C1 segment of cervical spinal cord (tissue), 14 donors: ENCODE measurements at places on chromosomes 1 and 21.
A peak's percentile ranks its signal among the peaks of the same experiment; 100 is the strongest.

- no peak for DNase-seq
Observed at GRCh38 chr1:33292726-33293340, 28.1 kb downstream of the A3GALT2 start.

DNA sequence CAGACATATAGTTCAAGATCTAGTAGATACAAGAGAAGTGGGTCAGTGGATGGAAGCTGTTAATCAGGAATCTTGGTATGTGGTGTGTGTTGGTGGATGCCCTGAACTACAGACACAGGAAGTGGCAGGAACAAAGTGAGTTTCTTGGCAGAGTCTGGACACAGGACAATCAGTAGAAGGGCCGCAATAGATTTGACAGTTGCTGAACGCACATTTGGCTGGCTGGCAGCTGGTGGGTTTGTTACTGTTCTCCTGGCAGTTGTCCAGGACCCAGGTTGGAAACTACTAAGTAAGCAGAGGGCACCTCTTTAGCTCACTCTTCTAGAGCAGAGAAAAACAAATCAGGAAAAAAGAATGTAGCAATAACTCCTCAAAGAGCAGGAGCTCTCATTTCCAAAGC lies 13.2 kb downstream of the KRTAP26-1 start:
- DNase-seq, result no peak

GRCh38 chr1:25799935-25800702 lies at the start of gene SELENON:
TSS of gene SELENON (plus strand) at chr1:25800193. CDS start at chr1:25800231, 38 bp downstream.
- DNase-seq, result no peak

DNA sequence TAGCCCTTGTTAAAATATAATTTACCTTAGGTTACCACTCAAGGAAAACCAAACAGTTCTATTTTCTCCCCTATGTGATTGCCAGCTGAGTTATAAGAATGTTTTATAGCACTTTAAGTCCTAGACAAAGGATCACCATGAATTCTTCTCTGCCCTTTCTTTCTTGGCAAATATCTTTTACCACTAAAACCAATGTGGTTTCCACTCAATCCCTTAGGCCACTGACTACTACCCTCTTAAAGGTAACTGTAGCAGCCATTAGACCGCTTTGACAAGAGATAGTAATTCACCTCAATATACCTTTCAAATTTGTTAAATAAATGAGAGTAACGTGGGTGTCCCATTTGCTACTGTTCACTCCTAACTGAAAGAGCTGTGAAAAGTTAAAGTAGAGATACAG lies 307.9 kb upstream of the PRMT6 start:
- DNase-seq, result no peak

GRCh38 chr1:203089651-203090045 lies 3.8 kb upstream of the MYOG start:
- peak; percentile 21 for DNase-seq

DNA sequence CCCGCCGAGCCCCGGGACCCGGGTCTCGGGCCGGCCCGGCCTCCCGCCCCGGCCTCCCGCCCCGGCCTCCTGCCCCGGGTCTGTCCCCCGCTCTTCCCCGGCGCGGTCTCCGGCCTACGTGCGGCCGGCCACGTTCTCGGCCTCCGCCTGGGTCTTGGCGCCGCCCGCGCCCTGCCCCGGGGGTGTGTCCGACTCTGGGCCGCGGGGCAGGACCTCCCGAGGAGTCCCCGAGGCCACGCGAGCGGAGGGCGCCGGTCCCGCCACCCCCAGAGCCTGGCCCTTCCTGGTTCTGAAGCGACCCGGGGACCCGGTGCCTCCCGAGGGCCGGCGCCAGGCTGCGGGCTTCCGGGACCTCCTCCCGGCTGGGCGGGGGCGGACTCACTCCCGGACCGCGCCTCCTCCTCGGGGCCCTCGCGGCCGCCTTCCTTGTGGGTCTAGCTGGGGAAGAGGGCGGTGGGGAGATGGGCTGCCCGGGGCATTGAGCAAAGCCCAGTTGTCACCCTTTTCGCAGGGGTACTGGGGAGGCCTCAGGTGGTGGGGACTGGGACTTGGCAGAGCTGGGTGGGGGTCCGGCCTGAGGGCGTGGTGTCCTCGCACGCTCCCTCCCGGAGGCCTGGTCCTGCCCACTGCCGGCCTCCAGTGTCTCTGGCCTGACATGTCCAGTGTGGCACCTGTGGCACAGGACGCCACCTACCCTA lies 558 bp downstream of the PFKL start:
- peak; percentile 19 for DNase-seq

DNA sequence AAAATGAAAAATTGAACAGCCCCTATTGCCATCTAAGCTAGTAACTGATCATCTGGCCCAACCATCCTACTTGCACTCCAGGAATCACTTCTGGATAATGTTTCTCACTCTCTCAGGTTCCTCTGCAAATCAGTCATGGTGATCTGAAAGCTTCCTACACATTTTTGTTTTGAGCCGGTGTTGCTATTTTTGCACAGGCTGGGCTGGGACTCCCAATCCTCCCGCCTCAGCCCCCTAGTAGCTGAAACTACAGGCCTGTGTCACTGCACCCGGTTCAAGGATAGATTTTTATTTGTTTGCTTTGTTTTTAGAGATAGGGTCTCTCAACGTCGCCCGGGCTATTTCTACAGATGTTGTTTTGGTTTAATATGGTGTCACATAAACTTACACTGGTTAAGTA lies 40.5 kb upstream of the HMCN1 start:
- no peak for DNase-seq

DNA sequence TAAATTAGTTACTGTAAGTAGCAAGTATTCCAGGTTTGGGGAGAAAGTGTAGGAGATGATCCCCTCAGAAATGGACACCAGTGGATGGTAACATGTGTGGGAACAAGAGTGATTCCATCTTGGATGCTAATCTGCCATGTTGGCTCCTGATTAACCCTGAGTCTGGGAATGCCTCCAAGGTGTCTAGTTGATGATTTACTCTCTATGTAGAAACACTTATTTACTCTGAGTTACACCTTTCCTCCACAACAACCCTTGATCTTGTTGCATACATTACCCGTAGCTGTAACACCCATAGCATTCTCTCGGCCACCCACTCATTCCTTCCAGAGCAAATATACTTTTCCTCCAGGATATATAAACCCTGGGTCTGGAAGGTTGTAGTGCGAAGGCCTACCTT lies 315.9 kb upstream of the GREM2 start:
- DNase-seq, result no peak

GRCh38 chr1:206737729-206738201 lies 32.8 kb upstream of the IL19 start:
- DNase-seq, result no peak

DNA sequence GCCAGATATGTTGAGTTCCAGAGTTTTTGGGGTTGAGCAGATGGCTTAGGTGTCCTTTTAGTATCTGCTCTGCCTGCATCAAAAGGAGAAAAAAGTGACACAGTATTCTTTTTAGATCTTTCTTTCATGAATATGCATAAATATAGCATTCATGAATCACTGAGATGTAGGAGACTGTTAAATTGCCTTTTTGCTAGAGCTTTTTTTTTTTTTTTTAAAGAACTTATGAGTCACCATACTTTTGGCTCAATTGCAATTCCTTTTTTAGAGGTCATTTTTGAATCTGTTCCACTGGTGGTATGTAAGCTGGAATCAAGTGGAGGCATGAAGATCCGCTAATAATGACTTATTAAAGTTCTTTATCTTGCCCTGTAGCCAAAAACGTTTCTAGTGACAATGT lies 480.9 kb upstream of the ZRANB2 start:
- DNase-seq, result no peak

GRCh38 chr1:102191723-102192122 lies 195.0 kb upstream of the OLFM3 start:
- no peak for DNase-seq

GRCh38 chr1:224045556-224045955 lies 68.4 kb upstream of the FBXO28 start:
- no peak for DNase-seq

- peak; percentile 41 for DNase-seq
Observed at GRCh38 chr1:45543581-45544417, 6.8 kb upstream of the AKR1A1 start.

DNA sequence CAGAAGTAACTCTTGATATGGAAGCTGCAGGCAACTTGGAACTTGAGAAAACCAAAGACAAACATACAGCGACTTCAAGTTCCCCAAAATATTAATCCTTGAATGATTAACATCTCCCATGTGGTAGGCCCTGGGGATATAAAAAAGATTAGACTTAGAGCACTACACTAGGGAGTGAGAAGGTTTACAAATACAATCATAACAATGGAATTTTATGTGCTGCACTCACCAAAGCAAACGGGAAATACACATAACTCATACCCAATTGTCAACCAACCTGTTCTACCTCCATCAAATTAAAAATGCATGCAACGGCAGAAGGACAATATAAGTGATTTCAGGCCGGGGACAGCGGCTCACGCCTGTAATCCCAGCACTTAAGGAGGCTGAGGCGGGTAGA lies 3.7 kb downstream of the SMYD3 start:
- DNase-seq, result no peak

GRCh38 chr1:37323486-37324377 lies 150.6 kb upstream of the ZC3H12A start:
- DNase-seq, result no peak

DNA sequence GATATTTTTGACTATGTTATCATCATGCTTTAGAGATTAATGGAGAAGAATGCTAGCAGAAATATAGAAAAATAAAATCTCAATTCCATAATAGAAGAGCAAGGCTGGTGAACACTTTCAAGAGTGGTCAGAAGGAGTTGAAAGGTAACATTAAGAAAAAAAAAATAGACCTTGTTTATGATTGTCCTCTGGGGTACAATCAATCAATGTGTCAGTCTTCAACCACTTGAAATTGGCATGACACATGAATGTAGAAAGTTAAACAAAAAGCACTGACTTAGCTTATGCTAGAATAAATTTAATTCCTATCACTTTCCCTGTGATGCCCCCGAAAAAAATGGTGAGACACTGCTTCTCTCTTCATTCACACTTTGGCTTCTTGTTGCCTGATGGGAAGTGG lies 750.3 kb upstream of the ADGRL2 start:
- no peak for DNase-seq
